Glomerular endothelial cell (primary cell): ENCODE measurements at places on chromosomes 11 and 22. TPM values are rescaled to one million over a fixed set of nuclear protein-coding genes. Genes with fewer than 3 reads are reported as not detected.

DNA sequence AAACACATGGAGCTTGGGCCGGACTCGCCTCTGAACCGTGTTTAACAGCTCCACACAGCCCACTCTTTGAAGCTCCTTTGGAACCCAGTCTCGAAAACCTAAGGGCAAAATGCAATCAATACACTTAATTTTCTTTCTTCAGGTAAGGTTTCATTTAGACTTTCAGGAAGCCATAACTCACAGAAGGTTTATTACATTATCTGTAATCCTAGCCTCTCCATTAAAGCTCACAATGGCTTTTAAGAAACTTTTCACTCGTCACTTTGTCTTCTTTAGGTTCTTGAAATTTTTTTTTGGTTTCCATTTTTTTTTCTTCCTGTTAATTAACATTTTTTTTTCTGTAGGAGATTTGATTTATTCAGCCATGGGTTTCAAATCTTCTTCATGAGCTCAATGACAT lies 91.3 kb downstream of the ARL14EP start:
- no peak for DNase-seq

GRCh38 chr11:94196363-94196762 lies 67.7 kb downstream of the PANX1 start:
- no peak for DNase-seq

DNA sequence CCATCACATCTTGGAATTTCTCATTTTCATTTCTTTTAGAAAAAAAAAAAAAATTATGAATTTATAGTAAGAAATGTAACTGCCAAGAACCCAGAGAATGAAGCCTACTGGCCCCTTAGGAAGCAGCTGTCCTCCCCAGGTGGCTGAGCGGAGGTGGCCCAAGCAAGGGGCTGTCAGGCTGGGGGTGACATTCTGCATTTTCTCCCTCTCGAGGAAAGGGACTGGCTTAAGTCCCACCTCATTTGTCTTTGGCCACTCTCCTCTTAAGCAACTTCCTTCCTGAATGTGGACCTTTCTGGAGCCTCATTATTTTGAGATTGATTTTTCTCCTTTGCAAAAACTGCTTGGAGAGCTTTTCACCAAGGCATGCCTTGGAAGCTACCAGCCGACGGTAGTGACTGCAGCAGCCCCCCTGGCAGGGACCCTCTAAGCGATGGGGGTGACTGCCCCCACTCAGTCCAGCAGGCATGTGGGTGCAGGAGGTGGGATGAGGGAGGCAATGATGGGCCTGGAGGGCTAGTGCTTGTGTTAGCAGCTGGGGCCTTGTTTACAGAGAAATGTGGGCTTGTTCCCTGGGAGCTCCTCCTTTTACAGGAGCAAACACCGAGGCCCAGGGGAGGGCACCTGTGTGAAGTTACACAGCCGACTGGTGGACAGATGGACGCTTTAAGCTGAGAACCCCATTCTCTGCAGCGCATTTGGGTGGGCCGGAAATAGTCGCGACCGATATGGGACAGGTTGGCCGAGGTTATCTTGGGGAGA lies 111.7 kb downstream of the MORC2 start:
- DNase-seq, result no peak

KRTAP5-7 gene
- not detected in 2 replicates for total RNA-seq

TTLL1 gene
- 11.7 and 18.8 TPM in 2 replicates for total RNA-seq
